ENCODE measurements at places on chromosomes 3 and 15. TPM values are rescaled to one million over a fixed set of nuclear protein-coding genes. Genes with fewer than 3 reads are reported as not detected.

PLSCR5 gene
- total RNA-seq: not detected

PRR20G gene
- not detected for total RNA-seq

- no peak for DNase-seq
Measured at GRCh38 chr3:120350401-120350941, 1.3 kb upstream of the LRRC58 start.

CISH gene
- total RNA-seq: 15.1 TPM

DNA sequence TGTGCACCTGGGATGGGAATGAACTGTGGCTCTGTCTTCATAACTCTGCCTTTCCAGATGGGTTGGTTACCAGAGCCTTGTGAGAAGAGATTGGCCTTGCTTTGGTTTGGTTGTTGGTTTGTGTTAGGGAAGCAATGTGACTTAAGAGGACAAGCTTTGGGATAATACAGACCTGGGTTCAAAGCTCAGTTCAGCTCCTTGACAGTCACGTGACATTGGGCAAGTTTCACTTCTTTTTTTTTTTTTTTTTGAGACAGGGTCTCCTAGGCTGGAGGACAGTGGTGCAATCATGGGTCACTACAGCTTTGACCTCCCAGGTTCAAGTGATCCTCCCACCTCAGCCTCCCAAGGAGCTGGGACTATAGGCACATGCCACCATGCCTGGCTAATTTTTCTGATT is 42.7 kb downstream of the CORO2B start:
- DNase-seq: no peak

GRCh38 chr3:83122774-83123350 is 1361.4 kb upstream of the GBE1 start:
- no peak for DNase-seq

- DNase-seq: no peak
Measured at GRCh38 chr3:174441588-174442301, 417.4 kb upstream of the NAALADL2 start.

DNA sequence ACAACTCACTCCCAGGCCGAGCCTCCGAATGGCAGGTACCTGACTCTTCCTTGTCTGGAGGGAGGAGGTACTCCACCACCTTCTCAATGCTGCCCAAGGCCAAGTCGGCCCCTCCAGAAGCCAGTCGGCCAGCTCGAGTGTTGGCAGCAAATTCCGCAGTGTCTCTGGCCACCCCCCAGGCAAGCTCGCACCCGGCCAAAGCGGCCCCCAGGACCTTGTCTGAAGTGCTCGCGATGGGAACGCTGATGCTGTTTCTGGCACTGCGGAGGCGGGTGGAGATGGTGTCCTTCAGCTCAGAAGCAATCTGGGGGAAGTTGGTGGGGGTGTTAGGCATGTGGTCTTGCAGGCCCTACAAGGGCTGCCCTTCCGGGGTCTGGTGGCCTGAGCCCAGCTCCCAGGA is 9.2 kb downstream of the PLIN1 start:
- DNase-seq: no peak

DNA sequence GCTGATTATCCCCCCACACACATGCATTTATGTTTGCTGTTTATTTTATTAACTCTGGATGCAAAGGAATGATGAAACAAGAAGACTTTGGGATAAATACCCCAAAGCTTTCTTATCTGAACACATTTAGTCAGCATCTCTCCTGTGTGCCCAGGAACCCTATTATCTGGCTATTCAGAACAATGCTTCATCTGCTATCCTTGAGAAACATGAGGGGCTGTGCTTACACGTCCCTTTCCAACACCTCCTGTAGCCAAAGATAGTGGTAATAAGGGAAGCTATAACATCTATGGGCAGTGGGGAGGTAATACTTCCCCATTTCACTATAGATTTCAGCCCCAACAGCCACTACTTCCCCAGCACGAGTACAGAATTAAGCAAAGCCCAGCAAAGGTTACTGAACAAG is 94.7 kb downstream of the SSR3 start:
- DNase-seq: no peak

GRCh38 chr3:11306817-11307589 is 34.8 kb downstream of the ATG7 start:
- no peak for DNase-seq

GRCh38 chr3:14935592-14936345 is 11.6 kb upstream of the NR2C2 start:
- no peak for DNase-seq

GRCh38 chr3:13280811-13281506 is 139.2 kb downstream of the NUP210 start:
- no peak for DNase-seq

DNA sequence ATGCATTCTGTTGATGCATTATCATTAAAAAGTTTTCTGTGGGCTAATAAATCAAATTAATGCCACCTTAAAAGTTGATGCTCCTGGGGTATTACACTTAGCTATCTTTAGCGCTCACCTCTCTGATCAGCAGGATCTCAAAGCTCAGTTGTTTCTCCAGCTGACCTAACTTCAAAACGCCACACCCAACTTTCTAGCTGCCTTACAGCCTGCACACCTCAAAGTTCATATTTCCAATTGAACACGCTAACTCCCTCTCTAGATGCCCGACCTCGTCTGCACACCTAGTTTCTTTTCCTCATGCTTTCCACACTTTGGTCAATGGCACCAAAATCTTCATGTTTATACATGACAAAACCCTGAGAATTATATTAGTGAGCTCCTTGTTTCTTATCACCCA is 98.2 kb upstream of the AGTR1 start:
- DNase-seq: no peak

- DNase-seq: no peak
Measured at GRCh38 chr3:198032039-198032936, 72.3 kb downstream of the LMLN start.

CFAP44 gene
- total RNA-seq: 5.7 TPM

GRCh38 chr3:77718311-77718710 is 678.4 kb downstream of the ROBO2 start:
- DNase-seq: no peak

DNA sequence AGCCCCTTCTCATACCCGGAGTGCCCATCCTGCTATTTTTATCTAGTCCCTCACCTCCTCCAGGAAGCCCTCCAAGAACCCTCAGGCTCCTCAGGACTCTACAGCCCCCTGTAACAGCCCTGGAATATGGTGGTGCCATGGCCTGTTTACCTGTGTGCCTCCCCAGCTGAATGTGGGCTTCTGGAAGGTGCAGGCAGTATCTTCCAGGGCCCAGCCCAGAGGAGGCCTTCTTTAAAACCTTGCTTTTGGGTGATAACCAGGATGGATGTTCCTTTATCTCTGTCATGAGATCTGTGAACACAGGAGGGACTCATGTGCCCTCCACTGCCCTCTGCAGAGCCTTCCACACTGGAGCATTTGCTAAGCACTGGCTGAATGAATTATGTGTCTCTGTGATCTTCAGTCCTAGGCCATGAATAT is 36.7 kb upstream of the MRPS22 start:
- no peak for DNase-seq

GRCh38 chr15:59522988-59523461 is 85.0 kb downstream of the FAM81A start:
- DNase-seq: no peak

DNA sequence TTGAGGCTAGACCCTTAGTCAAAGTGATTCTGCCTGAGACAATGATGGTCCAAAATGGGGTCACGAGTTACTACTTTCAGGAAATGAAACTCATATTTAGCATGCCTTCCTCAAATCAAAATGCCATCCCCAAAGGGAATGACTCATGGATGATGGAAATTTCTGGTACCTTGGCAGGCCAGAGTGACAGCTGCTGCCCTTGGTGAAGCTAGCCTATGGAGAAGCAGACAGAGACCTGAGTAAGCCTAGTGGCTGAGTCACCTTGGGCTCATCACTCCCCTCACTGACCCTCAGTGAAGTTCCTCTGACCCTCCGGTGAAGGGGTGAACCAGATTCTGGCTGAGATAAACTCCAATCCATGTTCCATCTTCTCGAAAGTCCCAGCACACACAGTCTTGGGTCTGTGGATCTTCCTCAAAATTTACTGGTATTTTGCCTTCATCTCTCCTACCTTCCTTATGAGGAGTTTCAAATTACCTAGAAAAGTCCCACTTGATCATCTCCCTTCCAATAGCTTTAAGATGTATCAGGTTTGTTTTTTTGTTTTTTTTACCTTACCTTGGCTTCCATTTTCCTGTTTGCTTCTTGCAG is 54.5 kb upstream of the ABHD17C start:
- no peak for DNase-seq

DNA sequence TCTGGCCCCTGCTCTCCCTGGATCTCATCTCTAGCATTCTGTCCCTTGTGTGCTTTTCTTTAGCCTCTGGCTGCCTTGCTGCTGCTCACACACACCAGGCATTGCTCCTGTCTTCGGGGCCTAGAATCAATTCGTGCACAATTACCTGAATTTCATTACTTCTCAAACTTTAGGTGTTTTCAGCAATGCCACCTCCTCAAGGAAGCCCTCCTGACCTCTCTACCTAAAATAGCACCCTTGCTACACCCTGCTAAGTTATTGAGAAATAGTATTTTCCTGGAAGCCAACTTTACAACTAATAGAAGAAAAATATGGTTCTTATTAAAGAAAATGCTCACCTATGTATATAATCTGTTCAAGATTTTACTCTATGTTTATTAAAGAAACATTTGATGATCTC is 40.4 kb downstream of the CP start:
- no peak for DNase-seq

DNA sequence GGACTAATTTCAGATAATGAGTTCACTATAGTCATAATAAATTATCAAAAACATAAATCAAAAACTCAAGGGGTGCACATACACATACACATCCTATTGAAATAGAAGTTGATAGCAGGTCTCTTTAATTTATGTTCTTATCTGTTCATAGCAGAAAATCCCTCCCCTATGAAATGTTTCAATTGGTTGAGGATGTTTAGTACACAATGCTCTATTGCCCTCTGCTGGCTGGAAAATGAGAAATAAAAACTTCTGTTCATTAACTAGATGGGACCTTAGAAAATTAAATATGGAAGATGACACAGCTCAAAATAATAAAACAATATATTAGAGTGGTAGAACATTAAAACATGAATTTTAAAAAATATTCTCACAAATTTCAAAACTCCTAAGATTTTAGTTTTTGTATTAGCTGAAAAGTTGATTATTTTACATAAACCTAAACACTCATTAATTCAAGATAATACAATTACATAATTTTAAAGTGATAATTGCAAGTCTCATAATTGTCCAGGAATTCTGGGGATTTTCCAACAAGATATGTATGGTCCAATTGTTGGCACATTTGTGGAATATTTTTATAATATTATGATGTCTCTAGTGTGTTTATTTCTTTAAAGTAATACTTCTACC is 735.0 kb downstream of the ROBO1 start:
- no peak for DNase-seq

DNA sequence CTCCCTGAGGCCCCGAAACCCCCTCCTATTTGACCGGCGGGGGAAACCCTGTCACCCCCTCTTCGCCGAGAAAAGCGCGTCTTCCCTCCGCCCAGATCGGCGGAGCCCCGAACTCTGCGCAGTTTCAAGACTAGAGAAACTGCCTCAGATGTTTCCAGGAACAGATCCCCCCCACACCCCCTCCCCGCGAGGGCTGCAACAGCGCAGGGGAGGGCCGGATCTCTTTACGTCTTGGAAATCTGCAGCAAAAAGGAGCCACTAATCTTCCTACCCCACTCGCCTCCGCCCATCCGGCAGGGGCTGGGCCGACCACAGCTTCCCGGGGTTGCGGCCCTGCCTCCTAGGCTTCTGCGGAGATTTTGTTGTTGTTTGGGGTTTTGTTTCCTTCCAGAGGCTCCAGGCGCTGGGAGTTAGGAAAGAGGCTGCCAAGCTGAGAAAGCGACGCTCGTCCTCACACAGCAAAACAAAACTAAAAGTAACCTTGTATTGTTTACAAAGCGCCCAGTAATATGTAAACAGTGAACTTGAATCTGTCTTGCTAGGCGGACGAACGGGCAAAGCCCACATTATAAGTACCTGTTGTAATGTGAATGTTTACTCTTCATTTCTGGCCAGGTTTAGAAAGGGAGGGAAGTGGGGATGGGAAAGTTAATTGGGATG is 2.2 kb downstream of the FOXB1 start:
- DNase-seq: no peak

GRCh38 chr3:36964331-36964730 is 19.5 kb upstream of the TRANK1 start:
- no peak for DNase-seq

ZPLD1 gene
- not detected for total RNA-seq

DNA sequence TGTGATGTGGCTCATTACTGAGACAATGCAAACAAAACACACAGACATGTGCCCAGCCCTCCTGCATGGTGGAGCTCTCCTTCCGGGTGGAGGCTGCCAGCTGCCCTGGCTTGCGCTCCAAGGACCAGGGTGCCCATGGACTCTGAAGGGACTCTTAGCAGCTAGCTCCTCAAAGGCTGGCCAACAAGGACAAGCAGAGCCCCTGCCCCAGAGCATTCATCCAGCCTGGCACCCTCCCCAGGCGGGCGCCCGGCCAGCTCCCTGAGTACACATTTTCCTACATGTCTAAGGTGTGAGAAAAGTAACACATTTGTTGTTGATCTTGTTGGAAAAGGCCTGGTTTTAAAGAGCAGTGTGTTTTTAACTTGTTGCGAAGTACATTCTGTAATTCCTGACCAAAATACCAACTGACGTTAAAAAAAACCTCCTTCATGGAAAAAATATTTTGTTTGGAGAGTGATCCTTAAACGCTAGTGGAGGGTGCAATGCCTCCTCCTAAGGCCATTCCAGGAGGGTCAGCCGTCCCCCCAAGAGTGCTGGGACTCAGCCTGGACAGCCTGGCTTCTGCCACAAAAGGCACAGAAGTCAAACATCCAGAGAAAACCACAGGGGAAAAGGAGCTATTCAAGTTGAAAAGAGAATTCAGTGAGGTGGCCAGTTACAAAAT is 86.9 kb downstream of the KLF15 start:
- DNase-seq: no peak

Measured in omental fat pad (tissue), 4 donors.